ENCODE measurements at places on chromosomes 5 and 9. TPM values are rescaled to one million over a fixed set of nuclear protein-coding genes. Genes with fewer than 3 reads are reported as not detected.

Gene C7
- total RNA-seq = 2.0 TPM

Gene SHOC1
- not detected for total RNA-seq

Gene TMOD1
- 51.1 TPM for total RNA-seq

Gene GEMIN5
- 18.5 TPM for total RNA-seq

Gene SLC6A7
- 61.0 TPM for total RNA-seq

Gene PCDHGB6
- total RNA-seq = 6.5 TPM

Gene C5
- 6.0 TPM for total RNA-seq
